ENCODE measurements at places on chromosomes 12 and 14. TPM values are rescaled to one million over a fixed set of nuclear protein-coding genes. Genes with fewer than 3 reads are reported as not detected.

- DNase-seq, result no peak
These were observed 574 bp downstream of the GLRX5 start for GRCh38 chr14:95535226-95536021.

GRCh38 chr12:3461391-3461790 lies 29.6 kb upstream of the PRMT8 start:
- DNase-seq, result no peak

- DNase-seq, result no peak
These were observed 215.4 kb downstream of the PELI2 start for GRCh38 chr14:56333359-56334292.

DNA sequence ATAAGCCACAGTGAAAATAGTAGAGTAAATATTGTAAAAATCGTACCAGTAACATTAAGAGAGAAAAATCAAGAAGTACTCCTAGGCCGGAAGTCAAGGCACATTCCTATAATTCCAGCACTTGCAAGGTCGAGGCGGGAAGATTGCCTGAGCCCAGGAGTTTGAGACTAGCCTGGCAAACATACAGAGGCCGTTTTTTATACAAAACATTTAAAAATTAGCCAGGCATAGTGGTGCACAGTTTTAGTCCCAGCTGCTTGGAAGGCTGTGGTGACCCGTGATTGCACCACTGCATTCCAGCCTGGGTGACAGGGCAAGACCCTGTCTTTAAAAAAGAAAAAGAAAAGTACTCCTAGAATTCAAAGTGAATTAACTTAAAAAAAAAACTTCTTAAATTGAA lies 341.8 kb downstream of the C12orf50 start:
- no peak for DNase-seq

- peak; percentile 68 for DNase-seq
These were observed 173.9 kb downstream of the TTC7B start for GRCh38 chr14:90642244-90642717.

DNA sequence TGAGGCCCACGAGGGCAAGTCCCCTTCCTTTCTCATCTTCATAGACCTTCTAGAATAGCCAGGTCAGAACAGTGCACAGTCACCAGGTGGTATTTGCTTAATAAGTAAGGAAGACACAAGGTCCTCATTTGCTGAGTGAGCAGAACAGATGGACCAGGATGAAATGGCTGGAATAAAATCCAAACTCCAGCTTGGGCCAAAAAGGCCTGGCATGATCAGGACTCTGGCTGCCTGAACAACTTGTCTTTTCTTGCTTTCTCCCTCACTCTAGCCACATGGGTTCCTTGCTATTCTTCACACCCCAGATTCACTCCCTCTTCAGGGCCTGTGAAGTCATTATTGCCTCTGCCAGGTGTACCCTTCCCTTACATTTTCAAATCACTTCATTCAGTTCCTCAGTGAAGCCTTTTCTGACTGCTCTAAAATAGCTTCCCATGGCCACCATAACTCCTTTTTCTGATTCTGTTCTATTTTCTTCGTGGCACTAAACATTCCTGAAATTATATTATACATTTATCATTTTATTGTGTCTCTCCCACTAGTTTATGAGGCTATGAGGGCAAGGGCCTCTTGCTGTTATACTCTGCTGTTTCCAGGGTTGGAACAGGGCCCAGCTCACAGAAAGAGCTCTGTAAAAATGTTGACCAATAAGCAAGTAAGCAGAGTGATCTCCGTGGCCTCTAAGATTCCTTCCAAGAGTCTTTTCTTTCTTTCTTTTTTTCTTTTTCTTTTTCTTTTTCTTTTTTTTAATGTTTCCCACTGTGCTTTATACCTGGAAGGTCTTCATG lies 150.8 kb downstream of the TTC8 start:
- no peak for DNase-seq

GRCh38 chr14:53011053-53011462 lies 60.2 kb upstream of the FERMT2 start:
- DNase-seq, result peak; percentile 94

GRCh38 chr12:132444957-132445883 lies 44.7 kb upstream of the FBRSL1 start:
- peak; percentile 58 for DNase-seq

DNA sequence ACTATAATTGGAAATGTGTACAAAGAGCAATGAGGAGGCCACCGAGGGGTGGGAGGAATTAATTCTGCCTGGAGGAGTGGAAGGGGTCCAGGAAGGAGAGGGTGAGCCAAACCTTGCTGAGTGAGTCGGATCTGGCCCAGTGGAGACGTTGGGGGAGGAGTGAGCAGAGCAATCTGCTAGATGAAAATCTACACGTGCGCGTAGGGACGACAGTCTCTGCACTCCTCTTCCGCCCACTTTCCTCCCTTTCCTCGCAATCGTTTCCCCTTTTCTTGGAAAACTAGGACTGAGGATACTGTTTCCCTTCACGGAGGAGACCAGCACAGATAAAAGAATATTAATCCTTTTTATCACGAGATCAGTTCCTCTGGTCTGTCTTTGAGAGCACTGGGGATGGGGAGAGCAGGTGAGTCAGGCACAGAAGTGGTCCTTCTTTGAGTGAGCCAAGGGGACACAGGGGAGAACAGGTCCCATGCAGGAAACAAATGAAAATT lies 2.9 kb upstream of the NAB2 start:
- DNase-seq, result peak; percentile 90

DNA sequence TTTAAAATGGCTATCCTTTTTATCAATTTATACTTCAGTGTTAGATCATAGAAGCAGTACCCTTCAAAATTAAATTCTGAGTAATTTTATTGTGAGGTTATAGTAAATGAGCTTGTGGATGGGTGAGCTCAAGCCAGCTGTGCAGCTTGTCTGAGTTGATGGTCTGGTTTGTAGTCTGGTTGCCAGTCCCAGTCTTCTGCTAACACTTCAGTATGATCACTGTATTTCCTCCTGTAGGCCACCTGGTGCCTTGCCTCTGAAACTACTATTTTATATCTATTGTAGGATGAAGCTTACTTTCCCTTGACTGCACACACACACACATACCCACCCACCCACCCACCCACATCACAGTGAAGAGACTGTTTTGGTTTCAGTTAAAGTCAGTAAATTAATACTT lies 496.4 kb downstream of the PCNX1 start:
- no peak for DNase-seq

- DNase-seq, result no peak
These were observed 20.6 kb downstream of the RACGAP1 start for GRCh38 chr12:50004696-50005095.

DNA sequence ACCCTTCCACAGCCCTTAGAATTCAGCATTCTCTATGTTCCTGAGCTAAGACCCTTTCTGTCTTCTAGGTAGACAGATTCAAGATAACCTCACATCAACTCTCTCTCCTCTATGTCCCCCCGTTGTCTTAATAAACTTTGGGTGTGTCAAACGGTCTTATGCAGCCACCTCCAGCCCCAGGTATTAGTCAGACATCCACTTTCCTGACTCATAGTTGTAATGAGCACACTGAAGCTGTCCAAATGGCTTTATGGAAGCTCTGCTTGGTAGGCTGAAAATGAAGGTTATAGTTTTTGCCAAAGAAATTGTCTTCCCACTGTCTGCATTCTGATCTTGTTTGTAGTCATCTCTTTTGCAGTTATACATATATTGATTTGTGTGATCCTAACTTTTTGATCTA lies 482.0 kb downstream of the RMST start:
- DNase-seq, result no peak

GRCh38 chr12:13318231-13319015 lies 121.9 kb downstream of the EMP1 start:
- DNase-seq, result no peak

GRCh38 chr14:68340262-68340661 lies 452.6 kb downstream of the ZFP36L1 start:
- DNase-seq, result no peak

DNA sequence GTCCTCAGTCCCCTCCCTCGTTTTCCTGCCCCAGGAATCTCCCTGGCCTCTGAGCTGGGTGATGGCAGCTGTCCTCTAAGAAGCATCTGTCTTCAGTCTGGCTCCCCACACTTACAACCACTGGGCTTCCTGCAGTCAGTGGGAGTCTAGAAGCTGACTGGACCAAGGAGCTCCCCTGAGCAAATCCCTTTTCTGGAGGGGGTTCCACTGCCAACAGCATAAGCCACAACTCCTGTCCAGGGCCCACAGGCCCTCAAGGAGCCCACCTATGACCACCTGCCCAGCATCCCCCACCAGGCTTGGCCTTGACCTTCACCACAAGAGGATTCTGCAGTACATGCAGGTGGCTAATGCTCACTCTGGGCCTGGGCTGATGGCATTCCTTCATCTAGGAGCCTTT lies 4.1 kb downstream of the RDH16 start:
- no peak for DNase-seq

DNA sequence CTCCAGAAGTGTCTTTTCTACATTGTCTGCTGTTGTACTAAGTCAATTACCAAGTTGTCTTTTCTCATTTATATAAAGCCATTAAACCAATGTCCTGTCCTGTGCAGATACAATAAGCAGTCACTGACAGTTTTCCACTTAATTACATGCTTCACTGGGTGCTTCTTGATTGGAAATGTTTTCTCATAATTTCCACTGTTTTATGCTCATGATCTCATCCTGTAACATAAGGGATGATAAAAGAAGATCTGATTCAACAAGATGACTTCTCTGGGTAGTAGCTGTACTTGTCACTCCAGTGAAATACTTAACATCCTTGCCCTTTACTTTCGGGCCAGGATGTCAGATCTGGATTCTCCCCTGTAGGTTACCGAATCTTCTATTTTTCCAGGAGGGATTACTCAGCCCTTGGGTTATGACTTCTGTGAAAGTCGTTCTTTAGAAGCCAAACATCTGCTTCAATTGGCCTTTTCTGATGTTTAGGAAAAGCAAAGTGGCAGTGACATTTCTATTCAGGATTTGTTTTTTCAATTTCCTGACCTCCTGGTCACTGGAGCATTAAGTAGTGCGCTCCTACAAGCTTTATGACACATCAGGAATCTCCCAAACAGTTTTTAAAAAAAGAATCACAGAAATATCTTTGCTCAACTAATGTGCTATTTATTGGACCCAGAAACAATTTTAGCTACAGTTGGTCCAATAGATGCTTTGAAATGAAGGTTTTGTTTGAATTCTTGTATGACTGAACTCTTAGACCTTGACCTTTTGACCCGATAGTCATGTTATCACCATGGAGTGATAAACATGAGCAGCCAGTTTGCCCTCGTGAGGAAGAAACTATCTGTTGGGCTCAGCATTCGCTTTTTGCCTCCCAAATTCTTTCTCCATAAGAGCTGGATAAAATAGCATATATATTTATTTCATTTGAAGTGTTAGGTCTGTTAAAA lies 234.5 kb upstream of the SSTR1 start:
- DNase-seq, result no peak

- peak; percentile 43 for DNase-seq
These were observed 13.6 kb downstream of the MED13L start for GRCh38 chr12:116263844-116264243.

DNA sequence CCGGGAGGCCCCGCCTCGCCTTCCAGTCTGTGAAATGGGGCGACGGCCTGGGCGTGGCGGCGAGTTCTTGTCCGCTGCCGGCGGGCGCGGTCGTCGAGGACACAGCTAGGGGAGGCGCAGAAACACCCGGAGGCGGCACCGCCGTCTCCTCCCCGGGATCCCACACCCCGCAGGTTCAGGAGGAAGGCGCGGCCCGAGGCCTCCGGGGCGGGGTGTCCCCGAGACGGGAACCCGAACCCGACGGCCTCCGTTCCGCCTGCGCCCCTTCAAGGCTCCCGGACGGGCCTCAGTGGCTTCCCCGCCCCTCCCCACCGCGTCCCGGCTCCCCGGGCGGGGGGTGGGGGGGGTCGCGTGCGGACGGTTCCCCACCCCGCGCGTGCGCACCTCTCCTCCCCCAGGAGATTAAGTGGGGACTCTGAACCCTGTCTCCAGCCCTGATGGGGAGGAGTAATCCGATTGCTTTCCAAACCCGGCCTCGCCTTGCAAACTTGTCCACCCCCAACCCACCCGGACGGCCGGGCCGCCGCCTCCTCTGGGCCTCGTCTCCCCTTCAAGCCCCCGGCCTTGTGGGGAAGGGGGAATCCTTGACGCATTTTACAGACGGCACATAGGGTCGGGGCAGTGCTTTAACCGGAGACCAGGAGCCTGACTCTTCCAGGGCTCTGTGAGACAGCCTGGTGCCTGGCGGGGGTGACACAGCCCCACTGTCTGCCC lies 35.3 kb upstream of the ANKRD9 start:
- peak; percentile 57 for DNase-seq

DNA sequence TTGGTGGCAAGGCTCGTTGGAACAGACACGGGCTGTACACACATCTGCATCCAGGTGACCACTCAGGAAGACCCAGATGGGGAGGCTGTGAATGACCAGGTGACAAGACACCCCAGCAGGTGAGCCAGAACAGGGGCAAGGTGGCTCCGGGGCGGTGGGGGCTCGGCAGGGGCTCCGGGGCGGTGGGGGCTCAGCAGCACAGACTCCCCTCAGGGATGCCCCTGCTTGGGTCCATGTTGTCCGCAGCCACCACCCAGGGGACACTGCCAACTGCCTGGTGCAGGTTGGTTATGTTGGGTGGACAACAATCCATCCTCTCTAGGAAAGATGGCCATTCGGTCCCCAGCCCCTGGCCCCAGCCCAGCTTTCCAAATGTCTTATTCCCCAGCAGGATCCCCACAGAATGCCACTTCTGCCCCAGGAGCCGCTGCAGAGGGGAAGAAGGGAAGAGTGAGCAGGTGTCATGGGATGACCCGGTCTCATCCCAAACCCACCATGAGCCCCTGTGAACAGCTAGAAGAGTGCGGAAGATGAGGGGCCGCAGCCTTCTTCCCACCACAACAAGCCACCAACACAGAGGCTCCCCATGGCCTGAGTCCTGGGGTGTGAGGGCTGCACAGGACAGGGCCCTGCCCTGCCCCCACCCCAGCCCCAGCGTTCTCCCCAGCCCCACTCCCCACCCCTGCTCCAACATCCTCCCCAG lies 31.4 kb upstream of the C14orf180 start:
- DNase-seq, result no peak

GRCh38 chr12:80000831-80001230 lies 65.9 kb upstream of the PPP1R12A start:
- DNase-seq, result no peak

DNA sequence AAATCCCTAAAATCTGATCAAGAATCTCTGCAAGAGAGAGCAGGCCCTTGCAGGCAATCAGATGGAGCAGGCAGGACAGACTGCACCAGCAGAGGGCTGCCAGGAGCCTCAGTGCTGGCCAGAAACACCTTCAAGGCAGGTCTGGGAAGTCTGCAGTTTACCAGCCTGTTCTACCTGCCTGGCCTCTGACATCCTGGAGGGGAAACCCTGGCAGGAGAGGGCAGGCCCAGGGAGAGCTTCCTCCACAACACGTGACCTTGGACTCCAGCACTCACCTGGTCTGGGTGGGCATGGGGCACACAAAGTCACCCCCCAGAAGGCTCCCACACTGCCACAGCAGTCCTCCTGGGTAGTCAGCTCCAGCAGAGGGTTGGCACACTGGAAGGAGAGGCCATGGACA lies 56.0 kb downstream of the ISCA2 start:
- DNase-seq, result no peak

The GLIPR1L1 gene
- not detected for total RNA-seq

The KRT6C gene
- 19.3 TPM for total RNA-seq

The PTPRQ gene
- 0.21 TPM for total RNA-seq

The GZMH gene
- total RNA-seq, result not detected

The TTC6 gene
- total RNA-seq, result 5.2 TPM

The GPRC5A gene
- 2.9 TPM for total RNA-seq

The KRT79 gene
- total RNA-seq, result 0.21 TPM

The RNU4-1 gene
- under 0.01 TPM for total RNA-seq

The GALNT6 gene
- total RNA-seq, result 14.4 TPM
